Temporal lobe (tissue), 4 donors: ENCODE measurements at places on chromosomes 11 and 22. TPM values are rescaled to one million over a fixed set of nuclear protein-coding genes. Genes with fewer than 3 reads are reported as not detected.

The FAM111B gene
- 1.7 TPM for total RNA-seq

The MED19 gene
- total RNA-seq = 24.1 TPM

The OR6X1 gene
- total RNA-seq = not detected

The CBX6 gene
- 21.9 TPM for total RNA-seq

The SERPIND1 gene
- 8.6 TPM for total RNA-seq

The SELENOM gene
- total RNA-seq = 18.4 TPM
